ENCODE measurements at places on chromosomes 6 and 20.

GRCh38 chr6:39254999-39255535 lies 25.8 kb upstream of the KCNK5 start:
- DNase-seq: no peak

- no peak for DNase-seq
Observed at GRCh38 chr6:153108315-153108714, 22.8 kb downstream of the RGS17 start.

DNA sequence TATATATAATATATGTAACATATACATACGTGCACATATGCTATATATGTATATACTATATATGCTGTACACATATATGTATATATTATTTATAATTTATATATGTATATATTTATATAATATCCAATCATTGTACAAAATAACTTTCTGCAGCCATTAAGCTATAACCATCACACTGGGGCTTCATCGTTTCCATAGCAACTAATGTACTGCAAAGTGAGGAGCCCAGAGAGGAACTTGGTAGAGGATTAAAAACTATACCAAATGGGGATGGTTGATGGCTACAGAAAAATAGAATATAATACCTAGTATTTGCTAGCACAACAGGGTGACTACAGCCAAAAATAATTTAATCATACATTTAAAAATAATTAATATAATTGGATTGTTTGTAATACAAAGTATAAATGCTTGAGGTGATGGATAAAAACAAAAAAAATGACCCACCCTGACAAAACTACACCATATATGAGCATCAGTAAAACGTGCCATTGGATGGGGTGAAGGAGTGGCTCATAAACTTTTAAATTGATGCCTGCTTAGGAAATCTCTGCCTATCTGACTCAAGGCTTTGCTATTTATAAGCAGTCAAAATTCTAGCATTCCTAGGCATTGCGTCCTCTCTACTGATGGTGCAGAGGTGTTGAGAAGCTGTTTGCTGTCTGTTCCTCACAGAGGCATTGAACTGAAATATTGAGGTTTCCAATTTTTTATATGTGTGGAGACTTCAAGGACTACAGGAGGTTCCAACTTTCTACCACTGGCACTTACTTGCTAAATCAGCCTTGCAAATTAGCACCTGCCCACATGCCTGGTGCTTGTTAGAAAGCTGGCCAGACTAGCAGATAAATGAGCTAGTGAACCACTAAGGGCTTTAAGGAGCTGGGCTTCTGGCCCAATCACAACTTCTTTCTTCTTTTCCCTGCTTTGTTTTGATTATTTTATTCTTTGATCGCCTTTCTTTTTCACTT lies 190.1 kb downstream of the SCP2D1 start:
- DNase-seq: no peak

- DNase-seq: no peak
Observed at GRCh38 chr6:75213732-75214131, 7.9 kb upstream of the COL12A1 start.

DNA sequence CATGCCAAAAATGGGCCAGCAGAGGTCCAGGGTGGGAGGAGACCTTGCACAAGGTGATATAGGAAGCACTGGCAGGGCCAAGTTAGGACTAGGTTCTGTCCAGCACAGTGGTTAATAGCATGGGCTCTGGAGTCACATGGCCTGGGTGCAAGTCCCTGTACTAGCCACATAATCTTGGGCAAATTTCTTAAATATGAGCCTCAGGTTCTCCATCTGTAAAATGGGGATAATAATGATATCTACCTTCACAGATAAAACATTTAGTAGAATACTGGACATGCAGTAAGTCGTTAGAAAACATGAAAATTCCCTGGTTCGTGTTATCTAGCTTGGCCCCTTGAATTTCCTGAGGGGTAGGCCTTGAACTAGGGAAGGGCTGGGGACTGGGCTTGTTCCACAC lies 6.2 kb downstream of the CTSA start:
- DNase-seq: no peak

DNA sequence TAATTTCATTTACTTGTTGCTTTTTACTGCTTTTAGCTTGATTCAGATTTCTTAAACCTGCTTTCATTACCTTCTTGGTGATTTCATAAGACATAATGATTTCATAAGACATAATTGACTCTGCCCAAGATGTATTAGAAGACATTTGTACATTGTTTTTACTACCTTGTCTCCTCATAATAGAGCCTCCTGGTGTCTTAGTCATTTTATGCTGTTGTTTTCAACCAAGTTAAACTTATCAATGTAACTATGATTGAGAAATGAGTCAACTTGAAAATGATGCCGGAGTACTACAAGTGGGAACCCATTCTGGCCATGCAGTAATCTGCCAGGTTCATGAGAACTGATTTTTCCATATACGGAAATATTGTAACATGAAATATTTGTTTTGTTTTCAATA lies 573.6 kb downstream of the MMUT start:
- no peak for DNase-seq

GRCh38 chr6:91654793-91655192 lies 1067.9 kb upstream of the MAP3K7 start:
- no peak for DNase-seq

DNA sequence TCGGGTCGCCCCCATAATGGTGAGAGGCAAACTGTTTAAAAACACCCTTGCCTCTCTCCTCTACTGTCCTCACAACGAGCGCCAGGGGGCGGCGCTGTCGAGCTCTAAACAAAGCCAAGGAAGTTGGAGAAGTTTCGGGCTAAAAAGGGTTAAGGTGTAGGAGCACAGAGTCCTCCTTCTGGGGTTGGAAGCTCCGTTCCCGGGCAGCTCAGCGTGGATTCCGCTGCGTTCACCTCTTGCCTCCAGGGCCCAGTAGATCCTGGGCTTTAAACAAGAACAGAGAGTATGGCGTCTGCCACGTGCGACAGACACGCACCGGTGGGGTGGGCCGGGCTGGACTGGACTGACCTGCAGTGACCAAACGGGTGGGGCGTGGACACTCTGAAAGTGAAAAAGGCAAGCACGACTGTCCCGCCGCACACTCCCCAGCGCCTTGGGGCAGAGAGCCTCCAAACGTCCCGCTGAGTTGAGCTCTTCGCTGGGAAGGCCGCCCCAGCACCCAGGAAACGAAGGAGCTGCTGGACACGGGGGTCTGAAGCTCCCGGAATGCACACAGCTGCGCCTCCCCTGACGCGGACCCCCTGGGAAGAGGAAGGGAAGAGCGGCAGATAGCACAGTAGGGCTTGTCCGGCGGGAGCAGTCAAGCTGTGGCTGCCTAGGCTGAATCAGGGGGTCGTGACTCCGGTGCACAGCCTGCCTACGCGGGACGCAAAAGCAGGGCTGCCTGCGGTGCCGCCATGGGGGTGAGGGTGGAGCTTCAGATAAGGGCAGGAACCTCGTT lies 1.6 kb upstream of the THBD start:
- DNase-seq: no peak
